ENCODE measurements at places on chromosomes 7 and 10.

GRCh38 chr10:86779220-86780017 lies 23.0 kb downstream of the BMPR1A start:
- no peak for DNase-seq

DNA sequence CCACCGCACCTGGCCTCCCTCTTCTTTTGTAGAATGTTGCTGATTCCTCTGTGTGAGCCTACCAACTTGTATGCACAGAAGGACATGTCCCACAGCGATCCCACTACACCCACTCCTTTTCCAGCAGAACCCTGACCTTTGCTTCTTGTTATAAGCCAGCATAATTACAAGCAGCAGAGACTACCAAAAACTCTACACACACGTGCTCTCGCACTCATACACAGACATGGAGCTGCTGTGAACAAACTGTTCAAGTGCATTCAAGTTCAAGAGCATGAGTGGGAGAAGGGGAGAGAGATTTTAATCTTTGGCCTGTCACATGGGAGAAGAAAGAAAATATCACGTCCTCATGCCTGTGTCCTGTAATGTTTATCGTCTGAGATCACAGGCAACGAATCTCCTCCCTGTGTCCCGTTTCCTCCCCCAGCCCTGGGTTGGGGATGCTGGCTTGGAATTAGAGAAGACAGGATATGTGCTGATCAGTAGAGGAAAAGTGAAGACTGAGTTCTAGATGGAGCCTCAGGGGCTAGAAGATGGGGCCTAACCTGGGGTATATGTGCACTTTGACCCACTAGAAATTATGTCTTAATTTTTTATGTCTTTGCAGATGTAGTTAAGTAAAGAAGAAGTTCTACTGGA lies 79.6 kb downstream of the NHLRC2 start:
- no peak for DNase-seq

GRCh38 chr7:158094046-158094445 lies 493.6 kb downstream of the PTPRN2 start:
- no peak for DNase-seq

DNA sequence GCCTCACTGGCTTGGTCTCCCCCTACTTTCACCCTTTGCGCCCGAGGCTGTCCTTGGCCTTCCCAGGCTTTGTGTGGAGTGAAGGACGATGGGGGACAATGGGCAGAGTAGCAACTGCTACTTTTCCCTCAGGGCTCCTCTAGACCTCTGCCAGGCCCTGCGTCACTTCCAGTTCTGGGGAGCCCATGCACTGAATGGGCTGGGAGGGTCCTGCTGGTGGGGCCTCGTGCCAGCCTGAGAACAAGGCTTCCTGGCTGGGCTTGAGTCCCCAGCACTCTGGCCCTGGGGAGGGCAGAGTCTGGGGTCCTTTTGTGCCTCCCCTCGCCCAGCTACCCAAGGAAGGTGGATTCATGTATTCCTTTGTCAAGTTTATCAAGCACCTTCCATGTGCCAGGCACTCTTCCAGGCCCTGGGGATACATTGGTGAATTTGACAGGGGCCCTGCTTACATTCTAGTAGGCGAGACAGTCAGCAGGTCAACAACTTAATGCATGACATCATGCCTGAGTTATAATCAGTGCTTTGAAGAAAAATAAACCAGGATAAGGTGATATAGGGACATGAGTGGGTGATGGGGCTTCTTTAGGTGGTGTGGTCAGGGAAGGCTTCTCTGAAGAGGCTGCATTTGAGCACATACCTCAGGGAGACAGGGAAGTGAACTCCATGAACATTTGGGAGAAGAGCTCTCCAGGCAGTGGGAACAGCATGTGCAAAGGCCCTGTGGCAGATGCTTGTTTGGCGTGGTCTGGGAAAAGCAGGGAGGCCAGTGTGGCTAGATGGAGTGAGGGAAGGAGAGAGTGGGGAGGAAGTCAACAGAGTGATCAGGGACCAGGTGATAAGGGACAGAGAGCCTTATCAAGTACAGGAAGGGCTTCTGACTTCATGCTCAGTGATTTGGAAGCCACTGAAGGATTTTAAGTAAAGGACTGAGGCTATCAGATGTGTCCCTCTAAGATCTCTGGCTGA lies 14.1 kb downstream of the ZMIZ1 start:
- DNase-seq = no peak

DNA sequence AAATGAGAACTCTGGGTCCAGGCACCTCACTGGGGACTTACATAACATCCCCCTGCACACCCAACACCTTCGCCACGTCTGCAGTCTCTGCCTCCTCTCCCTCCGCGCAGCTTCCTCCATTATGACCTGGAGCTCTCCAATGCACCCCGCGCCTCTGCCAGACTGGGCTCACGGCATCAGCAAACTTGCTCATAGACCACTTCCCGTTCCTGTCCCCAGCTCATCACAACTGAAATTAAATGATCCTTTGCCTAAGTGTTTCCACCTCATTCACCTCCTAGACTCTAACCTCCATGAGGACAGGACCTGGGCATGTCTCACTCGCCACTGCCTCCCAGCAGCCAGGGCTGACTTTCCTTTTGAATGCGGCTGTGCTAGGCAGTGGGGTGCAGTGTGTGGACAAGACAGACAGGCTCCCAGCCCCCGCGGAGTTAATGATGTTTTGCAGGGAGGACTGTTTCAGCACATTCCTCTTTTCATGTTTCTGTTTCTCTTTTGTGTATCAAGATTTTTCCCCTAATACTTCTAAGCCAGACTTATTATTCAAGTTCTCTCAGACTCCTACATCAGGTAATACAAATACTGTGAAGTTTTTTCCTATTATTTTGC lies 18.8 kb downstream of the CHST15 start:
- no peak for DNase-seq

GRCh38 chr10:77590344-77591237 lies 47.0 kb downstream of the KCNMA1 start:
- DNase-seq = no peak

DNA sequence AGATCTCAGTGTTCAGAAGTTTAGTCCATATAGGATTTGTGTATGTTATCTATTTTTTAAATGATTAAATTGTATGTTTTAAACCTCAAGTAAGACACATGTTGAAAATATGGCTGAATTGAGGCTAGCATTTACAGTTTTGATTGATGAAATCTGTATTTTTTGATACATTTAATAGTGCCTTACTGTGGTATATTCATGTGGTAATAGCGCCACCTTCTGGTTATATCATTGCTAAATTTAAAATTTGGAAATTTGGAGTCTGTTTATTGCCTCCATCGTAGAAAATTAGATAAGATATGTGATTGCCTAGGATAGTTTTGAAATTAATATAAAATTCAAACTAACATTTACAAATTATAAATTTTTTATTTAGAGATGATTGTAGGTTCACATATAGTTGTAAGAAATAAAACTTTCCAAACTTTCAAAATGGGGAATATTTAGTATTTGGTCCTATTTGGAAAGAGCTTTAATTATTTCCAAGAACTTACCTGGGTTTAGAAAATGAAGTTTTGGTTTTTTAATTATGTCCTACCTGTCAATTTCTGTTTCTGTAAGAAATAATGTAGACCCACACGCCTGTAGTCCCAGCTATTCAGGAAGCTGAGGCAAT lies 19.1 kb upstream of the ARMS2 start:
- no peak for DNase-seq

- no peak for DNase-seq
Measured at GRCh38 chr10:110833941-110834628, 37.6 kb upstream of the PDCD4 start.

DNA sequence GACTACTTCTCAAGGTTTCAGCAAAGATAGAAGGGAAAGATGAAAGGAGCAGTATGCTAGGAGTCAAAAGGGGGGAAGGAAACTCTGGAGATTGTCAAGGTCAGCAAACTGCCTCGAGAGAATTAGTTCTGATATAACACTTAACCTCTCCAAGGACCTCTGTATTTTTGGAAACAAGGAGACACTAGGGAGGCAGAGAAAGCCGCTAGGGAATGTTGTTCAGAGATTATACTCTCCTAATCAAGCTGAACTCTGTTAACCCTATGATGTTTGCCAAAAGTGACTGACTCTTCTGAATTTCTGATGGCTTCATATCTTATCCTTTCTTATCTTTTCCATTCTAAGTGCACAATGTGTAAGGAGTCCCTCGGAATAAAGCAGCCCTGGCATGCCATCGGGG lies 27.1 kb downstream of the CREM start:
- no peak for DNase-seq

- no peak for DNase-seq
Measured at GRCh38 chr7:88279323-88279722, 27.4 kb downstream of the STEAP4 start.

DNA sequence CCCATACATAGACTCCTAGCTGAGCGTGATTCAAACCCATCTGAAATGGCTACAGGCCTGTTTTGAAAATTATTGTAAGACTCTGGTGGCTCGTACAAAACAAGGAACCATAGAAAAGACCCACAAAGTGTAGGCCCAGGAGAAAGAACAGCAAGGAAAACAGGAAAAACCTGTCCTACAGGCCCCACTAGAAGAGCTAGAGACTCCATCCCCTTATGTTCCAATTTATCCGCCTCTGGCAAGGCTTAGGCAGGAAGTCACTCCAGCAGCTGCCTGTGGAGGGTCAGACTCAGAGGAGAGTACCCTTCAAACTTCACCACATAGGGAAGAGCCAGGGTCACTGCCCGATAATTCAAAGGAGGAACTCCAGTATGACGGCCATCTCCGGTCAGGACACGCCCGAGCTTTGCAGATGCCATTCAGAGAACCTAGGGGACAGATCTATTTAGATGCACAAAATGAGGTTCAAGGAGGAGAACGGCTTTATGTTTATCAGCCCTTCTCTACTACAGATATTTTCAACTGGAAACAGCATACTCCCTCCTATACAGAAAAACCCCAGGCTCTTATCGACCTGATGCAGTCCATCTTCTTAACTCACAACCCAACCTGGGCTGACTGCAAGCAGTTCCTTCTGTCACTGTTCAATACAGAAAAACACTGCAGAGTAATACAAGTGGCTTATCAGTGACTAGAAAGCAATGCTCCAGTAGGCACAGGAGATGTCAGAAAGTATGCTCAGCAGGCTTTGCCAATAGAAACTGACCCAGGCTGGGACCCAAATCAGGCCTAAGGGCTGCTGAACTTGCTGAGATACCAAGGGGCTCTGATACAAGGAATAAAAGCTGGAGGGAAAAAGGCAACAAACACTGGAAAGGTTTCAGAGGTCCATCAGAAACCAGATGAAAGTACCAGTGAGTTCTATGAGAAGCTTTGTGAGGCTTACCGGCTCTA lies 8.6 kb upstream of the ZNF33B start:
- DNase-seq = peak; percentile 76

- no peak for DNase-seq
Measured at GRCh38 chr10:76887223-76888010, 750.2 kb downstream of the KCNMA1 start.

DNA sequence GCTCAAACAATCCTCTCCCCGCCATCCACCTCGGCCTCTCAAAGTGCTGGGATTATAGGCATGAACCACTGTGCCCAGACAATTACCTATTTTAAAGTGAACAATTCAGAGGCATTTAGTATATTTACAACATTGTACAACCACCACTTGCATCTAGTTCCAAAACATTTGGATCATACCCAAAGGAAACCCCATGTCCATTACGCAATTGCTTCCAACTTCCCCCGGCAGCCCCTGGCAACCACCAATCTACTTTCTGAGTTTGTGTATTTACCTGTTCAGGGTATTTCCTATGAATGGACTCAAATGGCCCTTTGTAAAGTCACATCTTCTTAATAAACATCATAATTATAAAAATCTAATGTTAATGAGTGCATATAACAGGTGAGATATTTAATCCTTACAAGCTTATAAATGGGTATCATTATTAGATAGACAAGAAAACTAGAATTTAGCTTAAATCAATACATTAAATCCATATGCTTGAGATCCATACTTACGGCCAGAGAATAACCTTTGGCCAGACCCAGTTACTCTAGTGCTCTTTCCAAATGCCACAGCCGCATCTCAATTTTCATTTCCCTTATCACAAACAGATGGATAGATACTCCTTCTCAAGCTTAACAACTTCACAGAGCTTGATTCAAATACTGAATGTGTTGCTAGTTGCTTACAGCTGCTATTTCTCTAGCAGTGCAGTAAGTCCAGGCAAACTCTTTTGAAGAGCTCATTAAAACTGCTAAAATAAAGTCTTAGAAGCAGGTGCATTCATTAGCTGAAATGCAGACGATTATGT lies 133.4 kb upstream of the MKLN1 start:
- DNase-seq = no peak

DNA sequence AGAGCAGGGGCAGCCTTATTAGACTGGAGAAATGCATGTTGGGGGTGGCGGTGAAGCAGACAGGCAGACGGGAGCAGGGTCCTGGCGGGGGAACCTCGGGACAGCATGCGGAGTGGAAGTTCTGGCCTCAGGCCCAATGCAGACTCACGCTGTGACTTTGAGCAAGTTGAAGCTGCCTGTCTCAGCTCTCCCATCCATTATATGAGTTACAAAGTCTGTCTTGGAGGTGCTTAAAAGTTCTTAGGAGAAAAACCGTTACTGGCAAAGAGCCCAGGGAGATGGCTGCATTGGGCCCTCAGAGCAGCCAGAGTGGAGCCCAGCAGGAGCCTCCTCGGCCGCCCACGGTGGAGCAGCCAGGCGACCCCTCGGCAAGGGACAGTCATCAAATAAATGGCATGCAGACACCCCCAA lies 509.5 kb downstream of the PLXNA4 start:
- peak; percentile 35 for DNase-seq

GRCh38 chr10:24396396-24396795 lies 187.5 kb downstream of the KIAA1217 start:
- no peak for DNase-seq

- DNase-seq = no peak
Measured at GRCh38 chr10:108615576-108616320, 1307.6 kb downstream of the XPNPEP1 start.

GRCh38 chr10:119653916-119654315 lies 2.7 kb downstream of the BAG3 start:
- no peak for DNase-seq

GRCh38 chr10:132796846-132797245 lies 10.9 kb upstream of the NKX6-2 start:
- DNase-seq = no peak

DNA sequence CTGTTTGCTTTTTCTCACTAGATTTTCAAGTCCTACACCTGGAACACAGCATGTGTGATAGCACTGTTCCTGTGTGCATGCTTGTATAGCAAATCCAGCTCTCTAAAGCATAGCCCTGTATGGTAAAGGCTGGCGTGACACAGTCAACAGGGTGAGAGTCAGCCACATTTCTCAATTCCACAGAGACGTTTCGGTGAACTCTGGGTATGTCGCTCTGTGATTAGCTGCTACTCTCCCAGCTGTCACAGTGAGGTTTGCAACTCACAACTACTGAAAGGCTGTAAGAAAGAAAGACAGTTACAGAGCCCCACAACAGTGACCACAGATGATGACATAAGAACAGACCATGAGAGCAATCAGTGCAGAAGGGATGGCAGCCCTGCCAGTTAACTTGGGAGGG lies 170.6 kb upstream of the IMMP2L start:
- DNase-seq = no peak
